T-helper 1 cell treated with Interleukin-12 subunit alpha and Interleukin-12 subunit beta and Interleukin-4 antibody, amounts not matched to agents 30 ng/mL and 1 ng/mL, for 36 hours (primary cell): ENCODE measurements at places on chromosomes 1 and 21. TPM values are rescaled to one million over a fixed set of nuclear protein-coding genes. Genes with fewer than 3 reads are reported as not detected.

TTC39A gene
- not detected in 2 replicates for total RNA-seq

KCNT2 gene
- total RNA-seq, result not detected in 2 replicates

SYT6 gene
- not detected in 2 replicates for total RNA-seq

SH3BGR gene
- total RNA-seq, result 1.0 and 1.2 TPM in 2 replicates

SLFNL1 gene
- total RNA-seq, result 0.20 and 0.34 TPM in 2 replicates

CRYBG2 gene
- 3.8 and 4.2 TPM in 2 replicates for total RNA-seq

SPRR5 gene
- not detected in 2 replicates for total RNA-seq

SLAMF1 gene
- total RNA-seq, result 126 and 127 TPM in 2 replicates

RAP1GAP gene
- total RNA-seq, result 0.10 and 0.54 TPM in 2 replicates

GNG4 gene
- total RNA-seq, result 3.3 and 3.7 TPM in 2 replicates

FCRL1 gene
- not detected in 2 replicates for total RNA-seq

FBLIM1 gene
- total RNA-seq, result not detected in 2 replicates

CNR2 gene
- total RNA-seq, result 0.05 and 0.07 TPM in 2 replicates

PPIAL4G gene
- 0.56 and 1.0 TPM in 2 replicates for total RNA-seq

UBL4B gene
- total RNA-seq, result not detected in 2 replicates

TRAPPC10 gene
- 97.1 and 107 TPM in 2 replicates for total RNA-seq

TCEA3 gene
- total RNA-seq, result 4.9 and 5.5 TPM in 2 replicates

AUNIP gene
- 5.5 and 6.5 TPM in 2 replicates for total RNA-seq
